ENCODE measurements at places on chromosomes 12 and 14. TPM values are rescaled to one million over a fixed set of nuclear protein-coding genes. Genes with fewer than 3 reads are reported as not detected.

DNA sequence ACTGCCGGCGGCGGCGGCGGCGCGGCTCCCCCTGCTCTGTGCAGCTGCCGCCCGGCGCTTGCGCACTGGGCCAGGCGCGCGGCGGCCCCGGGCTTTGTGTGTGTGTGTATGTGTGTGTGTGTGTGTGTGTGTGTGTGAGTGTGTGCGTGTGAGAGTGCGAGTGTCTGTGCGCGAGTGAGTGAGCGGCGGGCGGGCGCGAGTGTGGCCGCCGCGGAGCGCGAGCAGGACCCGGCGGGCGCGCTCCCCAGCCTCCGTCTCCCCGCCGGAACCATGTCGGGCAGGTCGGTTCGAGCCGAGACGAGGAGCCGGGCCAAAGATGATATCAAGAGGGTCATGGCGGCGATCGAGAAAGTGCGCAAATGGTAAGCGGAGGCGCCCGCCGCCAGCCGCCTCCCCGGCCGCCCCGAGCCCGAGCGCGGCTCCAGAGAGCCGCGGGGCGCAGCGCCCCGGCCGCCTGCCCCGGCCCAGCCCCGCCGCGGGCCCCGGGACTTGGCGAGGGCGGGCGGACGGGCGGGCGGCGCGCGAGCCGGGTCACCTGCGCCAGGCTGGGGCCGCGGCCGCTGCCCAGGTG is at the start of gene BCL7A:
BCL7A (plus strand) TSS at position 63 of the 571 bp plus-strand sequence; CDS start at position 271, 208 bp downstream.
- no peak for DNase-seq
- H3K36me3 ChIP-seq: no peaks in the 10 kb centered on the region
- H3K4me3 ChIP-seq: peak within 1 kb of the TSS; percentile 87
- no peaks in the 10 kb centered on the region for H3K27me3 ChIP-seq
- peak within 1 kb of the TSS; percentile 89 for H3K27ac ChIP-seq

The MYF5 gene
- total RNA-seq: not detected

DNA sequence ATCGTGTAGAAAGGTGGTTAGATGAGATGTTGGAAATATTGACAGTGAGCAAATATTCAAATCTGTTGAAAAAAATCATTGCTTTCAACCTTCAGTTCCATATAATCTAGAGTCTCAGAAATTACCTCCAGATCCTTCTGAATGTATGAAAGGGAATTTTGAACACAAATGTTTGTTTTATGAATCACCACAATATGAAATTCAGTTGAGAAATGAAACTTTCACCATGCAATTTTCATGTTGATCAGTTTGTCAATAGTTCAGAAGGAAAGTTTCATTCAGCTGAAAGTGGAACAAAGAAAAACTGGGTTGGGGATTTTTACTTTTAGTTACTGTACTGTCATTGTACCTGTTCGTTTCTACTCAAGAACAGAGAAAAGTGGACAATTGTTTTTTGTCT is 953.6 kb downstream of the SLC6A15 start:
- H3K4me1 ChIP-seq: no peaks in the 10 kb centered on the region
- no peaks in the 10 kb centered on the region for H3K27me3 ChIP-seq
- no peak overlapping the region for H3K27ac ChIP-seq
- no peak for DNase-seq

- no peak overlapping the region for H3K27ac ChIP-seq
- H3K27me3 ChIP-seq: no peaks in the 10 kb centered on the region
- no peak overlapping the region for H3K4me3 ChIP-seq
- no peak for DNase-seq
- H3K36me3 ChIP-seq: no peaks in the 10 kb centered on the region
Observed at GRCh38 chr12:25100194-25101091, 94.5 kb downstream of the DNAI7 start.

The TBX3 gene
- total RNA-seq: 57.0 TPM

DNA sequence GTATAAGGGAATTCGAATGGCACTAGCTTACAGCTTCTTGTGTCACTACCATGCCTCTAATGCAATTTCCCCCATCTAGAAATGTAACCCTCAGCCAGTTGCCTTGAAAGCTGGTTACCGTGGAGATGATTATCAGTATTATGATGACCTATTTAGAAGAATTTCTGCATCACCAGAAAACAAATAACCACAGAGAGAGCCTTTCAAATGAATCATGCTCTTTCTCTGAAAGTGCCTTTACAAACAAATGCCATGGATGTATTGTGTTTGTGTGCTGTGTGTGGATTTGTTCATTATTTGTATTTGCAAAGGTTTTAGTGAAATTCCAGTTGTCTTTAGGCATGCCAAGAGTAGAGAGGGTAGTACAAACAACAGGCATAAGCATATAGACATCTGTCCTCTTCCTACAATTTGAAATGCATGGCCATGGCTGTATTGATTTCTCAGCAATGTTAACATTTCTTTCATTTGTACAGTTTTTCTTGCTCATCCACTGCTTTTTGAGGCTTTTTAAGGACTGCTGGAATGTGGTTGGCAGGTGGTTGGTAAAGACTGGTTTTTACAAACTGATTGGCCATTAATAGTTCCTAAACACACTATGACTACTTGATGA is 266.5 kb downstream of the PAWR start:
- no peak overlapping the region for H3K4me3 ChIP-seq
- H3K27me3 ChIP-seq: no peaks in the 10 kb centered on the region
- no peak for DNase-seq
- no peak overlapping the region for H3K27ac ChIP-seq
- peaks cover 26% of the 10 kb centered on the region for H3K4me1 ChIP-seq

The GPR84 gene
- not detected for total RNA-seq

The OVCH1 gene
- total RNA-seq: 0.25 TPM

- H3K36me3 ChIP-seq: no peaks in the 10 kb centered on the region
- peaks cover 44% of the 10 kb centered on the region for H3K4me1 ChIP-seq
- peak overlapping the region; percentile 98 for H3K27ac ChIP-seq
Observed at GRCh38 chr12:52155048-52155868, 36.6 kb downstream of the KRT80 start.

The PPP1R1A gene
- 10.8 TPM for total RNA-seq

The TMCC3 gene
- 11.5 TPM for total RNA-seq

DNA sequence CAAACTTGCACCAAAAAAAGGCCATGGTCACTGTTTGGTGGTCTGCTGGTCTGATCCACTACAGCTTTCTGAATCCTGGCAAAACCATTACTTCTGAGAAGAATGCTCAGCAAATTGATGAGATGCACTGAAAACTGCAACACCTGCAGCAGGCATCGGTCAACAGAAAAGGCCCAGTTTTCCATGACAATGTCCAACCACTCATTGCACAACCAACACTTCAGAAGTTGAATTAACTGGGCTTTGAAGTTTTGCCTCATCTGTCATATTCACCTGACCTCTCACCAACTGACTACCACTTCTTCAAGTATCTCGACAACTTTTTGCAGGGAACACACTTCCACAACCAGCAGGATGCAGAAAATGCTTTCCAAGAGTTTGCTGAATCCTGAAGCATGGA is 7.0 kb upstream of the DHRS2 start:
- H3K4me1 ChIP-seq: peaks cover 14% of the 10 kb centered on the region
- H3K4me3 ChIP-seq: no peak overlapping the region
- H3K27me3 ChIP-seq: no peaks in the 10 kb centered on the region
- no peak overlapping the region for H3K27ac ChIP-seq

The STRAP gene
- 31.9 TPM for total RNA-seq

The COCH gene
- 35.6 TPM for total RNA-seq

The C1QL4 gene
- total RNA-seq: 2.0 TPM

GRCh38 chr12:49761677-49762467 is 20.5 kb downstream of the TMBIM6 start:
- H3K27ac ChIP-seq: no peak overlapping the region
- no peaks in the 10 kb centered on the region for H3K27me3 ChIP-seq

The SSPN gene
- 44.7 TPM for total RNA-seq

GRCh38 chr14:75539162-75539560 is 16.9 kb downstream of the BATF start:
- peaks cover 47% of the 10 kb centered on the region for H3K4me1 ChIP-seq
- no peaks in the 10 kb centered on the region for H3K36me3 ChIP-seq
- no peaks in the 10 kb centered on the region for H3K27me3 ChIP-seq
- no peak overlapping the region for H3K27ac ChIP-seq
- DNase-seq: no peak
- no peak overlapping the region for H3K4me3 ChIP-seq

The SERPINA3 gene
- total RNA-seq: 328 TPM

- no peaks in the 10 kb centered on the region for H3K27me3 ChIP-seq
- peak within 1 kb of the TSS; percentile 66 for H3K4me3 ChIP-seq
- peaks cover 6% of the 10 kb centered on the region for H3K4me1 ChIP-seq
- DNase-seq: peak; percentile 99
- peak within 1 kb of the TSS; percentile 96 for H3K27ac ChIP-seq
- H3K36me3 ChIP-seq: peaks cover 11% of the 10 kb centered on the region
Observed at GRCh38 chr14:20343092-20343861, at the start of gene PARP2. TSS of gene PARP2 (plus strand) at chr14:20343635. CDS start at chr14:20343642, 7 bp downstream.

- H3K4me3 ChIP-seq: no peak overlapping the region
- no peak overlapping the region for H3K27ac ChIP-seq
- no peaks in the 10 kb centered on the region for H3K27me3 ChIP-seq
- H3K4me1 ChIP-seq: peaks cover 36% of the 10 kb centered on the region
- H3K36me3 ChIP-seq: no peaks in the 10 kb centered on the region
Observed at GRCh38 chr14:89201645-89202044, 215.4 kb downstream of the FOXN3 start.

GRCh38 chr14:103662591-103662990 is 33.6 kb downstream of the KLC1 start:
- H3K27ac ChIP-seq: no peak overlapping the region
- no peak overlapping the region for H3K4me3 ChIP-seq
- DNase-seq: no peak
- H3K4me1 ChIP-seq: no peaks in the 10 kb centered on the region
- H3K27me3 ChIP-seq: no peaks in the 10 kb centered on the region

GRCh38 chr14:96117101-96117897 is 78.1 kb downstream of the C14orf132 start:
- H3K4me1 ChIP-seq: peaks cover 5% of the 10 kb centered on the region
- DNase-seq: no peak
- no peak overlapping the region for H3K4me3 ChIP-seq
- no peaks in the 10 kb centered on the region for H3K36me3 ChIP-seq

- H3K4me1 ChIP-seq: peaks cover 44% of the 10 kb centered on the region
- no peak overlapping the region for H3K4me3 ChIP-seq
- H3K27me3 ChIP-seq: no peaks in the 10 kb centered on the region
- H3K36me3 ChIP-seq: no peaks in the 10 kb centered on the region
- DNase-seq: no peak
Observed at GRCh38 chr14:51328064-51328771, 88.2 kb downstream of the TMX1 start.

GRCh38 chr12:2387103-2387834 is 334.5 kb downstream of the CACNA1C start:
- no peaks in the 10 kb centered on the region for H3K27me3 ChIP-seq
- no peak overlapping the region for H3K27ac ChIP-seq
- H3K36me3 ChIP-seq: no peaks in the 10 kb centered on the region
- peaks cover 28% of the 10 kb centered on the region for H3K4me1 ChIP-seq
- no peak overlapping the region for H3K4me3 ChIP-seq

DNA sequence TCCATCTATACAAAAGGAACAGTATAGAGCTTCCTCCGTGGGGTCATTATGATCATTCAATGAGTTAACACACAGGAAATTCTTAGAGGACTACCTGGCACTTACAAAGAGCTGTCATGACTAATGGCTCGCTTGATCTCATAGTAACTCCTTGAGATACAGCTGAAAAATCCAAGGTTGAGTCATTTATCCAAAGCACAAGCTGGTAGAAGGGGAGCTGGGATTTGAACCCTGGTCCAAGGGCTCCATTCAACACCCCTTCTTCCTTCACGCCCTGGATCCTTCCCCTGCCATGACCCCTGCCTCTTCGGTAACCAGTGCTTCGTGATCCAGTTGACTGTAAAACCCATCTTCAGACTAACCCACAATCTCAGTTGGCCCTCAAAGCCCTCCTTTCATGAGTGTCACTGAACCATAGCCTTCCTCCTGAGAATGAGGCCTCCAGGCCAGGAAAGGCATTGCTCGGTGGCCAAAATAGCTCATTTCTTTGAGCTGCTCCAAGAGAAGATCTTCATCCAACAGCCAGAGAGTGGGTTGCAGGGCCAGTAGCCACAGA is 7.8 kb downstream of the ZFP36L1 start:
- no peaks in the 10 kb centered on the region for H3K36me3 ChIP-seq
- no peak overlapping the region for H3K4me3 ChIP-seq
- H3K27ac ChIP-seq: peak overlapping the region; percentile 85
- H3K4me1 ChIP-seq: peaks cover 74% of the 10 kb centered on the region
- peak; percentile 86 for DNase-seq

DNA sequence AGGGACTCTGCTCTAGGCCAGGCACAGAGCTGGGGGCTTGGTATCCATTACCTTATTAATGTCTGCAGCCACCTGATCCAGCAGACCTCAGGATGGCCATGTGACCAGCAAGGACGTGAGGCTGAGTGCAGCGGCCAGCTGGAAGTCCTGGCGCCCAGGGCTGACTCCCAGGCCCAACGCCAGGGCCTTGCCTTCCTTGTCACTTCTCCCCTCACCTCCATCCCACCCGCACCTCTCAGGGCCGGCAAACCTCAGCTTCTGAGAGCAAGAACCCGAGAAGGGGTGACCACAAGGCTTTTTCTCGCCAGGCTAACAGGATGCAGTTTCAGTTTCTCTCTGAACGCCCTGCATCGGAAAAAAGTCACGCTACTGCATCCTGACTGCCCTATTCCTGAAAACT is 15.4 kb downstream of the RAB35 start:
- H3K27me3 ChIP-seq: no peaks in the 10 kb centered on the region
- peaks cover 35% of the 10 kb centered on the region for H3K4me1 ChIP-seq
- peak overlapping the region; percentile 45 for H3K27ac ChIP-seq
- H3K4me3 ChIP-seq: no peak overlapping the region
- peaks cover 56% of the 10 kb centered on the region for H3K36me3 ChIP-seq

The BHLHE41 gene
- 2.9 TPM for total RNA-seq

The TMEM120B gene
- 3.9 TPM for total RNA-seq

DNA sequence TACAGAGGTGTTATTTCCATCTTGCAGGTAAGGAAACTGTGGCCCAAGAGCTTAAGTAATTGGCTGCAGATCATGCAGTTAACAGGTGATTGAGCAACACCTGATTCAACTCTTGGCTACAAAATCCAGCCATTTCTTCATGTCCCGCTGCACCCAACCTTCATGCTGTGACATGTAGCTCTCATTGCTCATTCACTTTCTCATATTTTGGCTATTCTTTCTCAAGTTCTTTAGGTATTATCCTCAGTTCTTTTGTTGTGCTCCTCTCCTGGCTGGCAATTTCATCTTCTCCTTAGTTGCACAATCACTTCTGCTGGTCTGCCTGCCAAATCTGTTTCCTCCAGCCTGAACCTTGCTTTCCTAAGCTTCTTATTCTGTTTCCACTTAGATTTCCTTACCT is 300.8 kb downstream of the SSPN start:
- no peaks in the 10 kb centered on the region for H3K27me3 ChIP-seq
- H3K27ac ChIP-seq: no peak overlapping the region
- no peak overlapping the region for H3K4me3 ChIP-seq
- no peaks in the 10 kb centered on the region for H3K4me1 ChIP-seq
- no peak for DNase-seq

GRCh38 chr14:33457617-33458016 is 493.3 kb downstream of the EGLN3 start:
- H3K4me3 ChIP-seq: no peak overlapping the region
- no peaks in the 10 kb centered on the region for H3K36me3 ChIP-seq
- DNase-seq: no peak

All from vagina (tissue), 2 donors.